ENCODE measurements at places on chromosomes 4 and X.
A peak's percentile ranks its signal among the peaks of the same experiment; 100 is the strongest.

DNA sequence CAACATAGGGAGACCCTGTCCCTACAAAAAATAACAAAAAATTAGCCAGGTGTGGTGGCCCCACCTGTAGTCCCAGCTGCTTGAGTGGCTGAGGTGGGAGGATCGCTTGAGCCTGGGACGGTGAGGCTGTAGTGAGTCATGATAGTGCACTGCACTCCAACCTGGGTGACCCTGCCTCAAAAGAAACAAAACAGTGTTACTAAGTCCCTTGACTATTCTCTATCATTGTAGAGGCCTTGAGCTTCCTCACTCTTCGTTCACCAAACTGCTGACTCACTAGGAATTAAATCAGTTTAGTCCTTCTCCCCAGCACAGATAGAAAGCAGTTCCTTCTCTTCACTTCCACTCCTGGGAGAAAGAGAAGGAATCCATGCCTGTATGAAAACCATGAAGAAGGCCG, 14.5 kb downstream of the CDS1 start:
- DNase-seq, result peak; percentile 4

DNA sequence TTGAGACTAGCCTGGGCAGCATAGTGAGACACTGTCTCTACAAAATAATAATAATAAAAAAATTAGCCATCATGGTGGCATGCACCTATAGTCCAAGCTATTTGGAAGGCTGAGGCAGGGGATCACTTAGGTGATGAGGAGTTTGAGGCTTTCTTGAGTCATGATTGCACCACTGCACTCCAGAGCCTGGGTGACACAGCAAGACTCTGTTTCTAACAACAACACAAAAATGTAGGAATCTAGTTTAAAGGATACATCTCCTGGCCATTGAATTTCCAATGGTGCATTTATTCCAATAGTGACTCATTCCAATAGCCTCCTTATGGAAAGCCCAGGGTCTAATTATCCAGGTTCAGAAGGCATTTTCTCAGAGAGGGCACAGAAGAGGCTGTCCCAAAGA, 21.9 kb upstream of the HERC6 start:
- DNase-seq, result no peak

DNA sequence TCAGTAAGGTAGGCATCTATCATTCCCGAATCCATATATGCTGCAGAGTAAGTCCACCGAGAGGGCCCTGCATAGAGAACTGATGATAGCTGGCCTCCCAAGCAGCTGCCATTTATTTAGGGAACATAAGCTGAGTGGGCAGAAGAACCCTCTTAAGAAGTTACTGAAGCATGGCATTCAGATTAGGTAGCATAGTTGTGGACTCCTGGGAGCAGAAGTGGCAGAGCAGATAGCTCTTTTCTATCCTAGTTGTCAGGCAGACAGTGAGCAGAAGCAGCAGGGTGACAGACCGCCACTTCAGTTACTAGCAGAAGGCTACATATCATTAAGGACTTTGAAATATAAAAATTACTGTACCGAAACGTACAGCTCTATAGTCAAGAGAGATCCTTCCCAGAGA, 454.7 kb downstream of the PPP4R3C start:
- no peak for DNase-seq

DNA sequence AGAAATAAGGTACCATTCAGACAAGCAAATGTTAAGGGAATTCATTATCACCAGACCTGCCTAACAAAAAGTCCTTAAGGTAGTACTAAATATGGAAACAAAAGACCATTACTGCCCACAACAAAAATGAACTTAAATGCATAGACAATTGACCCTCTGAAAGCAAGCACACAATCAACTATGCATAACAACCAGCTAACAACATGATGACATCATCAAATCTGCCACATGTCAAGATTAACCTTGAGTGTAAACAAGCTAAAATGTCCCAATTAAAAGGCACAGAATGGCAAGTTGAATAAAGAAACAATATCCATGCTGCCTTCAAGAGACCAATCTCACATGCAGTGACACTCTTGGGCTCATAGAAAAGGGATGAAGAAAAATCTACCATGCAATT, 160.7 kb upstream of the CPXCR1 start:
- DNase-seq, result no peak

- no peak for DNase-seq
Measured at GRCh38 chrX:110944751-110945675, 149.4 kb upstream of the CHRDL1 start.

- DNase-seq, result no peak
Measured at GRCh38 chr4:155572106-155572703, 94.4 kb upstream of the GUCY1A1 start.

DNA sequence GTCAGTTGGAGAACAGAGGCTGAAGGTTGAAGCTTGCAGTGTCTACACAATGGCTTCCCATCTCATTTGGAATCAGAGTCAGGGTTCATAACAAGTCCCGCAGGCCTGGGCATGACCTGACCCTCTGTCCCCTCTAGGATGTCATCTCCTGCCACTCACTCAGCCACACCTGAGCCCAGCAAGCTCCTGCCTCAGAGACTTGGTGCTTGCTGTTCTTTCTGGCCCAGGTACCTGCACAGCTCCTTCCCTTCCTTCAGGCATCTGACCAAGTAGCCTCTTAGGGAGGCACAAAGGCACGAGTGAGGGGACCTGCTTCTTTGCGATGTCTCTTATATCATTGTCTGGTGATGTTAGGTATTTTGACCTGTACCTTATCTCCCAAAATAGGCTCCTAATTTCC, 9.0 kb downstream of the ZBTB49 start:
- no peak for DNase-seq

GRCh38 chr4:14169460-14169859, 541.9 kb upstream of the BOD1L1 start:
- DNase-seq, result peak; percentile 40

GRCh38 chrX:104668550-104668949, 102.6 kb downstream of the IL1RAPL2 start:
- no peak for DNase-seq

GRCh38 chr4:2269206-2269531, 7.3 kb upstream of the MXD4 start:
- no peak for DNase-seq

DNA sequence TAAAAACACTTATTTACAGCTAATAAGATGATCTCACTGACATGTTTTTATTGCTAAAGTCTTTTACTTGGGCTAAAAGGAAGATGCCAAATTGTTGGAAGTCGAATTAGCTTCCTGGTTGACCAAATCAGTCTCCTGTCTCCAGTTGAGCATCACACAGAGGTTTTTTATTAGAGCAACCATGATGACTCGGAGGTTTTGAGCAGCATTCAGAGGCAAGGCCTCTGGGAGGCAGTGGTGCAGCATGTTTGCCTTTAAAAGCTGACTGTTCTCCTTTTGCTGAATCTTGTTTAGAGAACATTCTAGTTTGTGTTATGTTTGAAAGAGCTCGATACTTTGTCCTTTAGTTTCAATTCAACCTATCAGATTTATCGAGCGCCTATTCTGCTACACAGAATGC, 2.1 kb downstream of the UCHL1 start:
- DNase-seq, result peak; percentile 41

DNA sequence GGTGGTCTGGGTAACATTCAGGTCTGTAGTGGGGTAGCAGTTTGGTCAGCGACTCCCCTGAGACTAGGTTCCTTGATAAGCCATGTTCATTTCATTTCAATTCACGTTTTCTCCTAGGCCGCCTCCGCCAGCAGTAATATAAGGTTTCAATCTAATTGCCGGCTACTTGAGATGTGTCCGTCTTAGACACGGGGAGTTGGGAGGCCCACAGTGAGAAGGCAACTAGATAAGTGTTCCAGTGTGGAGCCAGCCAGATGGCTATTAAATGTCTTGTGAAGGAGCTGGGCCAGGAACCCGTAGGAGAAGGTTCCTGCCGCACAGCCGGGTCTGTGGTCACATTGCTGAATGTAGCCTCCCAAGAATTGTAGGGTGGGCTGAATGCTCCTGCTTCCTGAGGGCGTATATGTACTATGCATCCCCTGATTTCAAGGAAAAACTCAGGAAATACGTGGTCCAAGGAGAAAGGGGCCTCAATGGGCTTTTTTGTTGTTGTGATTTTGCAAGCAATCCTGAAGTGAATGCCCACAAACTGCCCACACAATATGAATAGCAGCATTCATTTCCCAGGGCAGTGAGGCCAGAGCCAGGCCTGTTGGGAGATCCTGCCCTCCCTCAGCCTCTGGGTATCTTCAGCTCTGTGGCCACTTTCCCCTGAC, 220.6 kb upstream of the RPL34 start:
- no peak for DNase-seq

GRCh38 chr4:143514497-143514896, 995 bp downstream of the SMARCA5 start:
- peak; percentile 19 for DNase-seq

GRCh38 chr4:223913-224497, 81.3 kb downstream of the ZNF732 start:
- DNase-seq, result no peak

DNA sequence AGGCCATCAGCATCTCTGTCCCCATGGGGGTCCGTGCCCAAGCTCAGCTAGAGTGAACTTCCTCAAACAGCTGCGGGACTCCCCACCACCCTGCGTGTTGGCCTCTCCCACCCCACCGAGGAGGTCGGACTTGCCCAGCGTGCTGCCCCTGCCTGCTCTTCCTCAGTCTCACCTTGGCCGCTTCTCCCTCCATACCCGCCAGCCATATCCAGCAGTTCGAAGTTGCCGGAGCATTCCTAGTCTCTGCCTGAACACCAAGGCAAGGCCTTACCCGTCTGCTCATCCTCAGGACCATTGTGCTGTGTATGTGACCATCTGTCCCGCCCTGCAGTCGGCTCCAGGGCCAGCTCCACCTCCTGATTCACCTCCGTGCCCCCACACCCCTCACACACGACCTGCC, 84.5 kb downstream of the WFS1 start:
- no peak for DNase-seq

DNA sequence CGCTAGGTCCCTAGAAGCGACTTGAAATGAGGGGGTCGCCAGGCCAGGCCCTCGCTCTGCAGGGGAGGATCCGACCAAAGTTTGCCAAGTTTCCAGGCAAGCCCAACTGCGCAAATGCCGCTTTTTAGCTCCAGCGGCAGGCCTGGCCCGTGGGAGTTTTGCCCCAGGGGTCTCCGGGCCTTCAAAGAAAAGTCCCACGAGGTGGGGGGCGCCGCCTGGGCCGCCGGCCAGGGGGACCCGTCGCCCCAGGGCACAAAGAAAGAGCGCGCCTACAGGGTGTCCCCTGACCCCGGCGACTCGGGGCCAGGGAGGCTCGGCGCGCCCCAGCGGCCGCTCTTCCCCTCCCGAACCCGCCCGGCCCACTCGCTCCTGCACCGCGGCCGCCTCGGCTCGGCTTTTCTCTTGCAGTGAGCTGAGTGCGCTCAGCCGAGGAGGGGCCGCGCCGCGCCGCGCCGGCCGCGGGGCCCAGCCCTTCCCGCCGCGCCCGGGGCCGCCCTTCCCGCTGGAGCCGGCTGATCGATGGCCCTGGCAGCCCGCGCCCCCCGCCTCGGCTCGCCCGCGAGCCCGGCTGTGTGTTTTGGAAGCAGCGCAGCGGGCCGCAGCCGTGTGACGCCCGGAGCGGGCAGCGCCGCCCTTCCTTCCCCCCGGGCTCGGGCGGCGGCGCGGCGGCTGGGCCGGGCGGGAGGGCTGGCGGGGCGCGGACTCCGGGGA, 754 bp upstream of the KLF3 start:
- no peak for DNase-seq

GRCh38 chr4:115090483-115091075, 22.8 kb downstream of the NDST4 start:
- no peak for DNase-seq

GRCh38 chr4:118400356-118400755, 47.6 kb upstream of the PRSS12 start:
- DNase-seq, result peak; percentile 57

DNA sequence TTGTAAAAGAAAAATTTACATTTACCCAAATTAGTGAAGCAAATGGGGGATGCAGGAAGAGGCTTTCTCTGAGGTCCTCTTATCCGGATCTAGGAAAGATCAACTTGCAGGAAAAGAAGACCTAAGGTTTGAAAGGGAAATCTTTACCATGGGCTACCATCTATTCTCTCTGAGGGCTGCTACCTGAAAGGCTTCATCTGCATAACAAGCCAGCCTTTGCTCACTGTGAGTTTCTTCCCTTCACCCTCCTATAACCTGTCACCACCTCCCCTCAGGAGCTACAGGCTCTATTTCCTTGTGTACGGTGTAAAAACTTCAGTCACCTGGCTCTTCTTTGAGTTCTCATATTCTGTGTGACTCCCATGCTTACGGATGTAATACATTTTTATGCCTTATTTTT, 118.6 kb upstream of the BEND4 start:
- no peak for DNase-seq

DNA sequence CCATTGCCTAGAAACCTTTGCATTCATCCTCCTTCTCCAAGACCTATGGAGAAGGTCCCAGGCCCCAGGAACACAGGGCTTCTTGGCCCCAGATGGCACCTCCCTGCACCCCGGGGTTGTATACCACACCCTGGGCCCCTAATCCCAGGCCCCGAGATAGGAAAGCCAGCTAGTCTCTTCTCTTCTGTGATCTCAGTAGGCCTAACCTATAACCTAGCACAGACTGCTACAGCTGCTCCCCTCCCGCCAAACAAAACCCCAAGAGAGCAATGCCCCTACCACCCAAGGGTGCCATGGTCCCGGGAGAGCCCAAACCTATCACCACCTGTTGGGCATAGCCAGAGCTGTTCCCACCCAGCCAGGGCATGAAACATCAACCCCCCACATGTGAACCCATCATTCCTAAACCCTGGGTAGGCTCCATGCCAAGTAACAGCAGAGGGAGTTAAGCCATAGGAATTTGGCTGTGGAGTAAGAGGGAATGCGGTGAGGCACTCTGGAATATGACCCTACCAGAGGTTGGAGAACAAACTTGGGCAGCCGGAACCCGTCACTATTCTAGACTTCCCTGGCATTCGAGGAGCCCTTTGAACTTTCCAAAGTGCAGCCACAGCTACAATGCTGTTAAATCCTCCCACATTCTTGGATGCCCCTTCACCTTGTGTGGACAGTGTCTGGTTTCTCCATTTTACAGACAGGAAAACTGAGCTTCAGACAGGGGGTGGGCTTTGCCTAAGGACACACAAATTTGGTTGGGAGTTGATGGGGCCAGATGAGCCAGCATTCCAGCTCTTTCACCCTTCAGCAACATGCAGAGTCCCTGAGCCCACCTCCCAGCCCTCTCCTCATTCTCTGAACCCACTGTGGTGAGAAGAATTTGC, 10.9 kb upstream of the SASH3 start:
- DNase-seq, result no peak

GRCh38 chr4:150256225-150256620, 178.0 kb downstream of the DCLK2 start:
- DNase-seq, result no peak

DNA sequence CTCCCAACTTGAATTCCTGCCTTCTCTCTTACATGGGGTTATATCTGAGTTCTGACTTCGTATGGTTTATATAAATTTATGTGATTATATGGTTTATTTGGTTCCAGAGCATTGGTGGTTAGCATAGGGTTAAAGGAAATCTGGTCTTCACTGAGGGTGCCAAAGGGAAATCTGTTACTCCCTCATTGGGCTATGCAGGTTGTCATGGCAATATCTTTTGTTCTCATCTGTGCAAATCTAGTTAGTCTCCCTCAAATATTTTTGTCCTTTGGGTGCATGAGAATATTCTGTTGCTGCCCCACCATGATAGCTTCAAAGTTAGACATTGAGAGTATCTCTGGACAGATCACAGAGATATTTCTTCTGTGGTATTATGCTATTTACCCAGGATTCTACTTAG, 71.8 kb upstream of the OTUD4 start:
- DNase-seq, result no peak

GRCh38 chr4:150297861-150298474, 219.7 kb downstream of the DCLK2 start:
- DNase-seq, result no peak

GRCh38 chrX:134688839-134689238, 30.6 kb upstream of the PLAC1 start:
- DNase-seq, result peak; percentile 28

Measured in NCI-H226 (cell line).